Vagina (tissue), 2 donors: ENCODE measurements at places on chromosomes 7 and 10.
A peak's percentile ranks its signal among the peaks of the same experiment; 100 is the strongest.

DNA sequence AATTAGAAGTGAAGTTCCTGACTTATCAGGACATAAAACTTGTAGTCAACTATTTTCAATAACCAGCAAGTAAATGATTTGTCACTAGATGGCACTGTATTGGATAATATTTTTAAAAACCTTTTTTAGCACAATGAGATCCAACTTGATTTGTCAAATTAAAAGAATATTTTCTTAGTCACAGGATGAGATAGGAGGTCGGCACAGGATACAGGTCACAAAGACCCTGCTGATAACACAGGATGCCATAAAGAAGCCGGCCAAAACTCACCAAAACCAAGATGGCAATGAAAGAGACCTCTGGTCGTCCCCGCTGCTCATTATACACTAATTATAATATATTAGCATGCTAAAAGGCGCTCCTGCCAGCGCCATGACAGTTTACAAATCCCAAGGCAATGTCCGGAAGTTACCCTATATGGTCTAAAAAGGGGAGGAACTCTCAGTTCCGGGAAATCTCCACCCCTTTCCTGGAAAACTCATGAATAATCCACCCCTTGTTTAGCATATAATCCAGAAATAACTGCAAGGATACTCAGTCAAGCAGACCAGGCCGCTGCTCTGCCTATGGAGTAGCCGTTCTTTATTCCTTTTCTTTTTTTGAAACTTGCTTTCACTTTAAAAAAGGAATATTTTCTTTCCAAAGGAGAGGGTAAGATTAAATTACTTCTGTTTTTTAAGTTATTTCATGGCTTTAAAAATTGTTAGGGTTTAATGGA, 255.7 kb upstream of the MKLN1 start:
- no peak for DNase-seq
- H3K4me1 ChIP-seq = peaks cover 72% of the 10 kb centered on the region
- peak overlapping the region; percentile 62 for H3K27ac ChIP-seq

DNA sequence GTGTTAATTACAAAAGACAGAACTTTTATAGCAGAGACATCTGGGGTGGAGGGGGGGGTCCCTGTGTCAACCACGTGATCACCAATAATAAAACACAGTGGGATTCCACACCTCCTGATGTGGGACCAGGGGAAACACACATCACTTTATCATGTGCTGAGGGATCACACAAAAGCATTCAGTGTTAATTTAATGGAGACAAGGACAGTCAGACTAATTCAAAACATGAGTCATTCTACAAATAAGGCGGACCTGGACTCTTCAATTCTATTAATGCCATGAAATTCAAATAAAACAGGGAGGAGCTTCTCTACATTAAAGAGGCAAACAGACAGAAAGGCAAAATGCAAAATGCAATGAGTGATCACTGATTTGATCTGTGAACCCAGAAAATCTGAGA, 67.3 kb upstream of the PFKP start:
- no peaks in the 10 kb centered on the region for H3K27me3 ChIP-seq
- DNase-seq = no peak
- H3K36me3 ChIP-seq = no peaks in the 10 kb centered on the region
- no peak overlapping the region for H3K27ac ChIP-seq

- H3K27me3 ChIP-seq = no peaks in the 10 kb centered on the region
- H3K27ac ChIP-seq = no peak overlapping the region
Observed at GRCh38 chr10:80540136-80540535, 2.4 kb downstream of the SH2D4B start.

- no peak for DNase-seq
- H3K27me3 ChIP-seq = no peaks in the 10 kb centered on the region
- H3K36me3 ChIP-seq = no peaks in the 10 kb centered on the region
- no peak overlapping the region for H3K4me3 ChIP-seq
- H3K27ac ChIP-seq = no peak overlapping the region
Observed at GRCh38 chr10:3487228-3487627, 297.8 kb downstream of the KLF6 start.

DNA sequence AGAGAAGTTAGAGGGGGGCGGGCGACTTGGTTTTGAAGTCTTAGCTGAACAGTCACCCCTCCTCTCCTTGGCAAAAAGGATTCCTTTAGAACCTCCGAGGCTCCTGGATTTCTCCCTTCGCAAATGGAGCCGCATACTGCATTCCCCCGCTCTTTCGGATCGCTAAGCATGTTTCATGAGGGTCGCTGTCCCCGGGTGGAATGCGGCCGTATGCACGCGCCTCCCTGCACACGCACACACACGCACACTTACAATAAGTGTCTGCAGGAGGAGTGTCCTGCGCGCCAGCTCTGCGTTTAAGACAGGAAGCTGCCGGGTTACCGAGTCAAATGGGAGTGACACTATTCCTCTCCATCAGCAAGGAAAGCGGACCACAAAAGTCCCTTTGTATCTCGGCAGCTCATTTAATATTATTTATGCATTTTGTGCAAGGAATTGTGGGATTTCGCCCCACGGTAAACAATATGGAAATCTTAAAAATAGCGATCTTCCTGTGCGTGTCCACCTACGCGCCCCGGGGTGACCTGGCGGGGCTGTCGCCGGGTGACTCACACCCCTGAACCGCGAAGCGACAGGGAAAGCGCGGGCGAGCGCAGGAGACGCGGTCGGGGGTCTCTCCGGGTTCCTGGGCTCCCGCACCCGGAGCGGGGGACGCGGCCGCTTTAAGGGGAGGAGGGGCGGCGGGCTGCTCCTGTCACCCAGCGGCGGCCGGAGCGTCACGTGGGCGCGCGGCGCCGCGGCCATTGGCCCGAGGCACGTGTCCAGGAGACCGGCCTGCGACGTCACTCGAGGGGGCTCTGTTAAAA, 988 bp upstream of the EN2 start:
- peaks cover 47% of the 10 kb centered on the region for H3K4me1 ChIP-seq
- peaks cover 20% of the 10 kb centered on the region for H3K27me3 ChIP-seq
- peak overlapping the region; percentile 43 for H3K4me3 ChIP-seq
- no peak for DNase-seq

DNA sequence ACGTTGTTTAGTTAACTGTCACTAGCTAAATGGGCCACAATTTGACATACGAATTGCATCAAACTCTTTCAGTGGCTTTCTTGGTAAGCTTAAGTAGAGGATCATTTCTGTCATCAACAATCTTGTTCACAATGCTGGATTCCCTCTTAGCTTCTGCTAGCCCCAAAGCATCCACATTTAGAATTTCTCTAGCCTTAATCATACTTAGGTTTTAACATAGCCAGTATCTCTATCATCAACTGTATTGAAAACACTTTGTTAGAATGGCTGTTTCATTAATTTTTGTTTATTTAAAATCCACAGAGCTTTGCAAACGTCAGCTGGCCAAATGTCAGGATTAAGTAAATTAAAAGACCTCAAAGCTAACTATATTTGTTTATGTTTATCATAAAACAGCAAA, 41.1 kb downstream of the ABRAXAS2 start:
- H3K4me3 ChIP-seq = no peak overlapping the region
- H3K27me3 ChIP-seq = no peaks in the 10 kb centered on the region
- no peak overlapping the region for H3K27ac ChIP-seq
- no peaks in the 10 kb centered on the region for H3K4me1 ChIP-seq
- no peak for DNase-seq

DNA sequence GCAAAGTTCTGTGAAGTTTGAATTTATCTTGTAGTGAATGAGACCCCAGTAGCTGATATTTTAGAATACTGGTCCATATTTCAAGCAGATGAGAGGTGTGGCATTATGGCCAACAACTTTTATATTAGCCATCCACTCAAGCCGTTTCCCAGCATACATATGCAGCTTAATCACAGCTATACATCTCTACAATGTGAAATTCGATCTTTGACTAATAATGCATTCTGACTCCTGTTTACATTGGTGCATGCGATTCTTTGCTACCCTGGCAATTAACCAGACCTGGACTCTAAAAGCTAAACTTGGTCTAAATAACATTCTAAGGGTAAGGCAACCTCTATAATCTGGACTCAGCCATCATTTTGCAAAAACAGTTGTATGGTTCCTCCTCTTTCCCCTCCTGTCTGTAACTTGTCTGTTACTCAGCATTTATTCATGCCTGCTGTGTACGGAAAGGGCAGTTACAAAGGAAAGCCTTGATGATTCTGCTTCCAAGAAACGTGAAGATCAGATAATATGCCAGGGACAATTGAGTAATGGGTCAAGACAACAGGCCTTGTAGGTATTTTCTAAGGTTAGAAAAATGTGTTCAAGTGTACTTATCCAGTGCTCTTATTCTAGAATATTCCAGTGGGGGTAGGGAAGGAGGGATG, 50.6 kb downstream of the PNLIPRP2 start:
- no peak overlapping the region for H3K4me3 ChIP-seq
- H3K36me3 ChIP-seq = peaks cover 4% of the 10 kb centered on the region
- H3K27ac ChIP-seq = no peak overlapping the region
- H3K4me1 ChIP-seq = peaks cover 8% of the 10 kb centered on the region

- H3K36me3 ChIP-seq = no peaks in the 10 kb centered on the region
- DNase-seq = peak; percentile 70
- H3K4me3 ChIP-seq = no peak overlapping the region
- no peaks in the 10 kb centered on the region for H3K27me3 ChIP-seq
- no peak overlapping the region for H3K27ac ChIP-seq
- H3K4me1 ChIP-seq = peaks cover 5% of the 10 kb centered on the region
Observed at GRCh38 chr10:48941427-48942075, 1.9 kb upstream of the LRRC18 start.

DNA sequence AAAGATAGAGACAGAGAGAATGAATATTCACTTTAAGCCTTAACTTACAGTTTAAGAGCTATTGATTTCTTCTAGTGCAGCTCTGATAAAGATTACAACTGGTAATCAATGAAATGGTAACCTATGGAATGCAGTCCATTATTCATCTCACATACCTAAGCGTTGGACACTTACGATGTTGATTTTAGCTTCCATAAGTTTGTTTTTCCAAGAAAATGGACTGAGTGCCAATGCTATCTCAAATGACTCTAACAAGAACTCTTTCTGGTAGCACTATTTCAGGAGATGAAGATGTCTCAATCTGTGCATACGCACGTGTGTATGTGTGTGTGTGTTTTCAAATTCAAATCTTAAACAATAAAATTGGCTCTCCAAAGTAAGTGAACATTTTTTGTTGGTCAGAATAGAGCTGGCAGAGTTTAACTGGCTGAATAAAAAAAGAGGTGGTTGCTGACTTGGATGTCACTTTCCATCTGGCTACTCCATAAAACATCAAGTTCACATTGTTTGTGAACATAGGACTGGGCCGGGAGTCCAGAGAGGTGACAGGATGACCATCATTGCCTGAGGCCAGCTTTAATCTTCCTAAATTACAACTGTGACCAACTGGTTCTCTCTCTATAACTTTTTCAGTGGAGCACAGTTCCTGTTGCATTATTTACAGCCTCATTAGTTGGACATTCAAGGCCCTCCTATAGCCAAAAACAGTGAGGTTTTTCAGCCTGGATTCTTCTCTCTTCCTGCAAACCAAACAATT, 106.9 kb upstream of the CSTF2T start:
- H3K27ac ChIP-seq = no peak overlapping the region
- no peaks in the 10 kb centered on the region for H3K27me3 ChIP-seq
- H3K4me1 ChIP-seq = peaks cover 5% of the 10 kb centered on the region
- no peaks in the 10 kb centered on the region for H3K36me3 ChIP-seq
- H3K4me3 ChIP-seq = no peak overlapping the region

DNA sequence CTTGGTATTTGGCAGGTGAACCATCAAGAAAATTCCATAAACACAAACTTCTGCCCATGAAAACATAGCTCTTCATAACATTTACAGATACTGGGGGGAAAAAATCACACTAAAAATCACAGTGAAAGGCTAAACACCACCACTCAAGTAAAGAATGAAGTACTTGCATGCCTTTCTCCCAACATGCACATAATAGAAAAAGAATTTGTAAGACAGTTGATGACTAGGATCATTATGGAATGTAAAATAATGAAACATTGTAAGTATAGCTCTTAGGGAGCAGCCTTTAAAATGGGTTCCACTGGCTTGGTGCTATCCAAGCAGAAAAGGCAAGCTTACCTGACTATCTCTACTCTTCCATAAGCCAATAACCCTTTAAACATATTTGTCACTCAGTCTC, 299.9 kb upstream of the LRRN3 start:
- H3K4me1 ChIP-seq = no peaks in the 10 kb centered on the region
- DNase-seq = no peak
- no peaks in the 10 kb centered on the region for H3K36me3 ChIP-seq
- H3K27me3 ChIP-seq = no peaks in the 10 kb centered on the region
- no peak overlapping the region for H3K27ac ChIP-seq

DNA sequence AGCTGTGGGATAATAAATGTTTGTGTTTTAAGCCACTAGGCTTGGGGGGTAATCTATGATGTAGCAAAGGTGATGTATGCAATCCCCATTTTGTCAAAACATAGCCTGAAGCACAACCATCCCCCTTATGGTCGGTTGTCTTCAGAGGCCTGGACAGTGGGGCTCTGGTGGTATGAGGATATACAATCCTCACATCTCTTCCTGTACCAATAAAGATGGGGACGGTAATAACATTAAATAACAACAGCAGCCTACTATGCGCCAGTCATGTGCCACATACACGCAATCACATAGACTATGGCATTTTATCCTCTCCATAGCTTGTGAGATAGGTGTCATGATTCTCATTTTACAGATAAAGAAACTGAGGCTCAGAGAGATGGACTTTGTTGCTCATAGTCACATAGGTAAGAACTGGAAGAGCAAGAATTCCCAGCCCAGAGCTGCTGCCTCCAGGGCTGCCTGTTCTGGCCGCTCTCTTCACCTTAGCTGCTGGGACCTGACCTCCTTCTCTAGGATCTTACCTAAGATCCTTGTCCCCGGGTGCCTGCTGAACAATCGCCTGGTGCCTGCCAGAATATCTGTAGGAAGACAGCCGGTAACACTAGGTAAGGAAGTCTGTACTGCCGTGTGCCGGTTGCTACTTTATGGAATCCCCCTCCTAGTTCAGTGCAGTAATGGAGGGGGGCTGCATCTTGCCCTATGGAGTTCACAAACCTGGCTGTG, 108.6 kb downstream of the ARHGAP22 start:
- no peak overlapping the region for H3K4me3 ChIP-seq
- no peaks in the 10 kb centered on the region for H3K27me3 ChIP-seq
- H3K27ac ChIP-seq = no peak overlapping the region
- H3K4me1 ChIP-seq = peaks cover 9% of the 10 kb centered on the region

DNA sequence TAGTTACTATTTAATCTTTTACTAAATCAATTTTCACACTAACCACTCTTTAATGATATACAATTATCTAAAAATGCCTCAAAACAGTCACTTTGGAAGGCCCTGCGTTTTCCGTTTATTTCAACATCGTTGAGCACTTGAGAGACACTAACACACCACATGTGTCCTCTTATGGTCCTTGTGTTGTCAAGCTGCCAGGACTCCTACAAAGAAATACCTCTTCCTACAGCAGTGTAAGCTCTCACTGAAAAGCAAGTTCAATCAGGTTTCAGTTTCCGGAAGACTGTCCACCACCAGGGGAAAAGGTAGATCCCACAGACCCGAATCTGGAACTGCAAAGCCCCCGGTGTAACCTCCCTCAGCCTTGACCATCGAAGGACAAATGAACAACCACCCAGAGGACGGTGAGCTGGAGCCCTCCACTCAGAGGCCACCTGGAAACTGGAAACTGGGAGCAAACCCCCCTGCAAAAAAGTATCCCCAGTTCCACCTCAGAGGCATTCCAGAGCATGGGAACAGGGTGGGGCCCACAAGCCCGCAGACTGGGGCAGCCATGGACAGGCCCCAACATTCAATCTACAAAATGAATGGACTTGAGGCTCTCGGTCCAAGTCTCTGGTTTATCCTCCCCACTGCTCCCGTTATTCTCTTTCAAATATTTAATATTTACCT, 37.6 kb downstream of the KCNH2 start:
- no peaks in the 10 kb centered on the region for H3K27me3 ChIP-seq
- H3K36me3 ChIP-seq = no peaks in the 10 kb centered on the region
- H3K4me1 ChIP-seq = peaks cover 9% of the 10 kb centered on the region
- no peak for DNase-seq
